ENCODE measurements at places on chromosomes 4 and X.

GRCh38 chrX:118254611-118255010 is 91.3 kb upstream of the WDR44 start:
- DNase-seq = no peak

DNA sequence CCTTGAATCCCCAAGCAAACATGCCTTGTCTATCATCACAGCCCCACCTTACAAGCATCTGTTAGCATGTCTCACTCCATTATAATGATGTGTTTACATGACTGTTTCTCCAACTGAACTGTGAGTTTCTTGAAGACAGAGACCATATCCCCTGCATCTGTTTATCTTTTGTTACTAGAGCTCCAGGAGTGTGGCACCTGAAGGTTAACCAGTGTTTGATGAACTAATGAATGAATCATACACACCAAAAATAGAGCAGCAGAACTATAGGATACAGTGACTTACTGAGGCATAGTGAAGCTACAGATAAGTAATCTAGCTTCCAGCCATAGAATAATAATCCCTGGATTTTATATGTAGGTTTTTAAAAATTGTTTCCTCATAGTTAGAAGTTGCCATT is 331.0 kb downstream of the PCDH7 start:
- DNase-seq = no peak

- no peak for DNase-seq
Observed at GRCh38 chrX:24090300-24091200, 35.8 kb downstream of the EIF2S3 start.

DNA sequence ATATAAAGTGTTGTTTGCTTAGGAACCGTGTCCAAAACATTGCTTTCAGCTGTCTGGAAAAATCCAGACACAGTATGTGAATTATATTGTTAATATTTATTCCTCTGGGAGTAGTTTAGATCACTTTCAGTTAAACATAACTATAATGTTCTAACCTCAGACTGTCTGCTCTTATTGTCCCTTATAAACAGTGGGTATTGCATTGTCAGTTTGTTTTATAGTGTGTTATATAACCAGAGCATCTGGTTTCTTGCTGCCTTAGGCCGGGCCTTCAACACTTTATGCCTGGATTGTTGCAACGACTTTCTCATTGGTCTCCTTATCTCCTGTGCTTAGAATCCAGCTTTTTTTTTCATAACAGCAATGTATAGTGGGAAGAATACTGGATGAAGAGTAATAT is 26.4 kb downstream of the ATG4A start:
- no peak for DNase-seq

- DNase-seq = no peak
Observed at GRCh38 chr4:16294455-16294854, 68.2 kb upstream of the TAPT1 start.

GRCh38 chr4:184831153-184831552 is 5.4 kb upstream of the ACSL1 start:
- no peak for DNase-seq

- DNase-seq = no peak
Observed at GRCh38 chr4:83040269-83040668, 5.3 kb downstream of the COPS4 start.
